ENCODE measurements at places on chromosomes 6 and 20.

- DNase-seq, result no peak
Measured at GRCh38 chr20:43863821-43864544, 50.7 kb upstream of the TOX2 start.

DNA sequence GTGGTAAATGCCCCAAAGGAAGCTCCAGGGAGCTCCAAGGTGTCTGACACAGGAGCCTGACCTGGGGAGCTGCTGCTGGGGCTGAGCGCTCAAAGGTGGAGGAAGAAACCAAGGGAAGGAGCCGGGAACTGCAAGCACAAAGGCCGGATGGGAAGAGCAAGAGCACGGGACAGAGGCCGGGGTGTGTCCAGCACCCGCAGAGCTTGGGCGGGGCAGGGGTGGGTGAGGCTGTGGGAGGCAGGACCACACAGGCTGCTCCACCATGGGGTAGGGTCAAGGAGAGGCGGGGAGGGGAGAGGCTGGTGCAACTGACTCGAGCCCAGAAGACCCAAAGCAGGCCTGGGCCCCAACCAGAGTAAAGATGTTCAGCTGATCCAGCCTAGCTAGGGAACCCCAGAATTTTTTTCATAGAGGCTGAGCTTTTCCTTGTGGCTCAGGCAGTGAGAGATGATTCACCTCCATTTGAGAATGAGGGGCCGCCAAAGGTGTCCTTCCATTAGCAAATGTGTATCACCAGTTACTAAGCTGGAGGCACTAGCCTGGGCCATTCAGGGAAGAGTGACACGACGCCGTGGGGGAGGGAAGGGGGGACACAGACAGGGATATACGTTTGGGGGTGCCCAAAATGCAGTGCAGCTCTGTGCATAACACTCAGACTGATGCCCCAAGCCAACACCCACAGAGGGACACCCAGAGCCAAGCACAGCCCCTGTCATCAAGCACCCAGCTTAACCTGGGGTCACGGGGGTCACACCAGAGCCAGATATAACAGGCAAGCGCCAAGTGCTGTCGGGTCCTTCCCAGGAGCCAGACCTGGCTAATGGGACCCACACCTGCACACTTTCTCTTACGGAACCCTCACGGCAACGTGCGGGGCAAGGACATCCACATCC, 21.3 kb upstream of the TLDC2 start:
- no peak for DNase-seq

GRCh38 chr6:6973721-6974120, 134.0 kb upstream of the RREB1 start:
- DNase-seq, result no peak

GRCh38 chr6:128463942-128464341, 56.5 kb downstream of the PTPRK start:
- DNase-seq, result no peak

DNA sequence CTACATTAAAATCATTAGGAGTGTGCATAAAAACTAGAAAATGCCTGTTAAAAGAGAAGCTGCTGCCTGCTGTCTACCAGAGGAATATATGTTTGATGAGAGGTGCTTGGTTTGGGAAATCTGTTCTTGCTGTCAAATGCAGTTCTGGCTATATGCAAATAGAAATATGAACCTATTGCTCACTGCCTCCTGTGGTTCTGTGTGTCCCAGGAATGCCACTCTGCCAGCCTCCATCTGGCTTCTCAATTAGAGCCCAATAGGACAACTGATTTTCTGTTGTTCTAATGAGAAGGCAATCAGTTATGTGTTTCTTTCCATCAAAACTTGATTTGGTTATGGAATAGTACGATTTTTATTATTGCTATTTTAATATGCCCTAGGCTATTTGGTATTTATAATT, 759.7 kb downstream of the HDGFL1 start:
- no peak for DNase-seq

Measured in stimulated activated CD4-positive, alpha-beta T cell treated with anti-CD3 and anti-CD28 coated beads, Interleukin-15, amount 100 ng/mL, for 1 hour (primary cell).